Esophagus muscularis mucosa (tissue), 4 donors: ENCODE measurements at places on chromosomes 11 and 22. TPM values are rescaled to one million over a fixed set of nuclear protein-coding genes. Genes with fewer than 3 reads are reported as not detected.

- no peak for DNase-seq
Measured at GRCh38 chr11:14529321-14529720, 9.1 kb upstream of the PSMA1 start.

- DNase-seq = no peak
Measured at GRCh38 chr11:95566211-95566610, 223.4 kb downstream of the FAM76B start.

Gene SHANK2
- total RNA-seq = 25.3 TPM

- DNase-seq = no peak
Measured at GRCh38 chr22:37248251-37248650, 4.2 kb upstream of the RAC2 start.

- DNase-seq = no peak
Measured at GRCh38 chr11:69948256-69949141, 129.3 kb upstream of the FGF3 start.

DNA sequence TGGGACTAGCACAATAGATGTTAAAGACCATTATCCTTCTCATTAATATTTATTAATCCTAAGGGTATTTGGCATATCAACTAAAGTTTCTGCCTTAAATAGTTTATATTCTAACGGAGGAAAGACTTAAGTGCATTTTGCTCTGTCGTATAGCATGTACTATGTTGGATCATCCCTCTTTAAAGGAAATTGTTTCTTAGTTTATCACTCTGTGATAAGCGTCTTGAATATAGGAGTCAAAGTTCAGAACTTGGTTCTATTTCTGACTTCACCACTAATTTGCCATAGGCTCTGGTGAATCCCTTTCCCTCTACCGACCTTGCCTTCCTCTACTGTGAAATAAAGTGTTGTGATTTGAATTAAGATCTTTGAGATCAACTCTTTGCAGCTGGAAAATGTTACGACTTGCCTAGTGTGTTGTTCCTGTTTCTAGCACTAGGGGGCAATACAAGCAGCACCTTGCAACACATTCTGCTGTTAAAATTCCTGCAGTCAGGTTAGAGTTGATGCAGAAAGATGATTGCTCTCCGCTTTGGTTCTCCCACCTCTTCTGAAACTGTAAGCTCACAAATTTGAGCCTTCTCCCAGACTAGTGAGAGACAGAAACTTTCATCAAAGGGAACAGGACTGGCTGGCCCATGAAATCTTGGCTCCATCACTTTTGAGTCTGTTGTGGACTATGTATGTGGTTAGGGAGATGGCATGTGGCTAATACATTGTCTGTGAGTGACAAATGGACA is 27.8 kb upstream of the ZNRF3 start:
- DNase-seq = no peak

DNA sequence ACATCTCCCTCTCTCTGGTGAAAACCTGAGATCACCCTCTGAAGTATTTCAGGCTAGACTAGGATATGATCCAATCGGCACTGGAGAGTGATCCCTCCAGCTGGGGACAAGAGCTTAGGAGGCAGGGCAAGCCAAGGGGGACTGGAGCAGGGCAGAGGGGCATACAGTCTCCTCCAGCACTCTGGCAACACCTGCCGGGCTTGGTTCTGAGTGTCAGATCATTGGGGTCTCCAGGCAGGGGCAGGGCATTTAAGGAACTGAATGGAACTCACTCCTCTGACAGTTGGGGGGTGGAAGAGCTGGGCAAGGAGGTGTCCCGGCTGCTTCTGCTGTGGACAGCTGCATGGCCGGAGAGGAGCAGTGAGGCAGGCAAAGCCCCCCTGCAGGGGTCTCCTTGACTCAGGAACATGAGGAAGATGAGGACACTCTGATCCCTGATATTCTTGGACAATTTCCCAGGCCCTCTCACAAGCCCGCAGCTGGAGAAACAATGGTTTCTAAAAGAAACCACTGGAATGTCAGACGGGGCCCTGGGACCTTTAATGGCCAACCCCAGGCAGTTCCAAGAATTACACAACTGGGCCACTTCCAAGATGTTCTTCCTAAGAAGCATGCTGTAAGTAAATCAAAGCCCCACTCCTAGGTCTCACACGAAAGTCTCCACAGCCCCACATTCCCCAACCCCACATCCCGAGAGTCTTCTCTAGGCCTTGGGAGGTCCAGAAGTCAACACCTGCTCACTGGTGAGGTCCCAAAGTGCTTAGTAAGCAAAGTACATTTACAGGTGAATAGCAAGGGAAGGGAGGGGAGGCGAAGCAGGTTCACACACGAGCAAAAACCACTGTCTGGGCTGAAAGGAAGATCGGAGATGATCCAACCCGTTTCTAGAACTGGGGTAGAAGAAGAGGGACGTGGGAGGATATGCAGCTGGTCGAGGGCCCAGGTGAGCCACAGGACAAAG is 1.2 kb upstream of the CCDC86 start:
- no peak for DNase-seq

DNA sequence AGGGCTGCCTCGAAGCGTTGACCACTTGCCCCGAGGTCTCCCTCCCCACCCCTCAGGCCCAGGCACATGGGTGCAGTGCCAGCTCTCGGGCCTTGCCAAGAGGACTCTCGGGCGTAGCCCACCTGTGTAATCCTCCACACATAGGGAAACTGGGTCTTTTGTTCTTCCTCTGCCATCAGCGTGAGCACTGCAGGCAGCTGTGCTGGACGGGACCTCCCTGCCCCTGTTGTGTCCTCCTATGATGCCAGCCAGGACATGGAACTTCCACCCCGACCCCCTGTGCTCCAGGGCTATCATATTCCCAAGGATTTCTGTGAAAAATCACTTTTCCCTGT is 66.4 kb downstream of the PARVB start:
- no peak for DNase-seq

GRCh38 chr11:26095340-26095739 is 236.6 kb upstream of the ANO3 start:
- no peak for DNase-seq

Gene LARGE2
- not detected for total RNA-seq

DNA sequence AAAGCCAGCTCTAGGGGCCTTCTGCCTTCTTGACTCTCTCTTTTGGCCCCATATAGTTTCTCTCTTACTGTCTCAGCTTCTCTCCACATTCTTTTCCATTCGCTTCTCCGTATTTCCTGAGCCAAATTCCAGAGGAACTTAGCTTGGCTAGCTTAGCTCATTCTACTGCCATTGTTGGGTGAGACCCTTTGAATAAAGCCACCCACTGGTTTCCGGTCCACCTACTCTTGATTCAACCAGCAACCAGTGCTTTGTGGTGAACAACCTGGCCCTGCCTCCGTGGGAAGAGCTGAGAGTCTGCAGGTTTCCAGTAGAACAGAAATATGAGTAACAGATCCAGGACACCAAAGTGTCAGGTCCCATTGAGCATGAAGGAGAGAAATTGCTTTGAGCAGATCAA is 81.3 kb upstream of the ARHGAP20 start:
- no peak for DNase-seq
